Stimulated activated CD4-positive, alpha-beta T cell treated with anti-CD3 and anti-CD28 coated beads, Interleukin-12 subunit alpha, Interleukin-12 subunit beta, amount 100 ng/mL, for 24 hours (primary cell): ENCODE measurements at places on chromosomes 12 and 14.

GRCh38 chr12:32727237-32727636 lies 28.5 kb downstream of the YARS2 start:
- DNase-seq, result no peak

DNA sequence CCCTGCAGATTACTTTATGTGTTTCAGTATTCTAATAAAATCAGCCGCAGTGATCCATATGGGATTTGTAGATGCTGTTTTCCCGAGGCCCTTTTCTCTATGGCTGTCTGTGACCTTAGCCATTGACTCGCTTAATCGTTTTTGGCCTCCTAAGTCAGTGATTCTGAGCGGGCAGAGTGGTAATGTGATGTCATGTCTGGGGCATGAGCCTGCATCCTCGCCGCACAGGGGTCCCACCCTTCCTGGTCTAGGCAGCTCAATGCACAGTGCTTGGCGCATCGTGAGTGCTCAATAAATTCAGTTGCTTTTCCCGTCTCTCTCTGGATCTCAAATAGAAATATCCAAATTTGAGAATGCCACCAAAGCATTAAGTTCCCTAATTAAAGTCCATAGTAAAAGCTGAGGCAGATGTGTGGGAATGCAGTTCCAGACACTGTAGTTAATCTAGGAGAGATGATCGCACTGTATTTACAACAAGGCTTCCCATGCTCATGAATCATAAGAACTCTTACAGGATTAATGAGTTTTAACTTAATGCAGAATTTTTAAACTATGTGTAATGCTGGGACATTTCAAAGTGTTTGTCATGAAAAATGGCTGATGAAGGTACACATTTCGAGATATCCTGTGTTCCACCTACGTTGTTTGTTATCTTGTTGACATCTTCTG lies 29.3 kb downstream of the HMGA2 start:
- DNase-seq, result no peak

GRCh38 chr12:78746001-78746400 lies 118.6 kb upstream of the SYT1 start:
- no peak for DNase-seq

GRCh38 chr14:83044001-83044400 lies 1510.3 kb upstream of the SEL1L start:
- DNase-seq, result no peak

DNA sequence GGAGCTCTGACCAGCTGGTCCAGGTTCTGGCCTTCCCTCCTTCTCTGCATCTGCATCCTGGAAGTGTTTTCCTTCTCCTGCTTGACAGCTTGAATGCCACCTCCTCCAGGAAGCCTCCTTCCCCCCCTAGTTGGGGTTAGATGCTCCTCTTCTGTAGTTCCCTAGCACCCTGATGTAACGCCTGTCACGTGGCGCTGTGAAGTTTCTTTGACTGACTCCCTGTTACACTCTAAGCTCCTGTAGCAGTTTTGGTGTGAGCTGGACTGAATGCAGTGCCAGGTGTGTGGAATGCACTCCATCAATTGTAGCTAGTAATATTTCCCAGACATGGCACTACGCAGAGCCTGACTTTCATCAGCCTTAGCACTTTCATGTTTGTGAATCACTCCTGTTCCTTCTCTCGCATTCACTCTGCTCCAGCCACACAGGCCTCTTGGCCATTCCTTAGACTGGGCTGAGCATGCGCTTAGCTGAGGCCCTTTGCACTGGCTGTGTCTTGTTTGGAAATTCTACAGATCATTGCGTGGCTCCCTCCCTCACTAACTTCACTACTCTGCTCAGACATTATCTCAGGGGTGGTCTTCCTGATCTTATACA lies 2.1 kb upstream of the FAIM2 start:
- no peak for DNase-seq

GRCh38 chr14:50855558-50855957 lies 16.3 kb upstream of the ABHD12B start:
- no peak for DNase-seq

DNA sequence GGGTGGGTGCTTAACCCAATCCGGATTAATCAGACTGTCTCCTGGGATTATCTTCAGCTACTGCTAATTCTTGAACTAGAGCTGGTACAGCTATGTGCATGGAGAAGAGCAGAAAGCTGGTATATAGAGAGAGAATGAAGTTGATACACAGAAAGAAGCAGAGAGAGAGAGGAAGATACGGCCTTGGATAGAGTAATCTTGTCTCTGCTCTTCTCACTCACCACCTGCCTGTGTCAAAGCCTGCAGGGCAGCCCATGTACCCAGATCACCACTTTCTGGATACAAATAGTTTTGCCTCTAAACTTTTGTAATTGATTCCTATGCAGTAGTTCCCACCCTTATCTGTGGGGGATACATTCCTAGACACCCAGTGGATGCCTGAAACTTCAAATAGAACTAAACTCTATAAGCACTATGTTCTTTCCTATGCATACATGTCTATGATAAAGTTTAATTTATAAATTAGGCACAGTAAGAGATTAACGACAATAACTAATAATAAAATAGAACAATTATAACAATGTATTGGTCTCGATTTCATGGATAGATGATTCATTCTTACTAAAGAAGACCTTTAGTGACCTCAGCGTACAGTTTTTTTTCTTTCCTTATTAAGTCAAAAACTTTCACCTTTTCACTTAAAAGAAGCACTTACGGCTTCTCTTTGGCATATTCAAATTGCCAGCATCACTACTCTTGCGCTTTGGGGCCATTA lies 45.5 kb downstream of the YEATS4 start:
- no peak for DNase-seq

DNA sequence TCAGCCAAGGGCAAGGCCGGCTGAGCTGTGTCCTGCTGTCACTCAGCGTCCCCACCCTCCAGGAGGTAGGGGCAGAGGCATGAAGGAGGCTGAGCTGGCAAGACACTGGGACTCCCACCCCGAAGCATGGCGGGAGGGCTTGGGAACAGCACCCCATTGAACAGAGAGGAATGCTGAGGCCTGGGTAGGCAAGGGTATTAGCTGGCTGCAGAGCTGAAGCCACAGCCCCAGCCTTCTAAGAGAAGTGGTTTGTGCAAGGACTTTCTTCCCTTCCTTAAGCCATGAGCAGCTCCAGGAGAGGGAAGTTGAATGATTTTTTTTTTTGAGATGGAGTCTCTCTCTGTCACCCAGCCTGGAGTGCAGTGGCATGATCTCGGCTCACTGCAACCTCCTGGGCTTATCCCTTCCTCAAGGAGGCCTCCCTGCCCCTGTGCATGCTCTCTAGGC lies 6.6 kb upstream of the CFAP73 start:
- DNase-seq, result no peak

DNA sequence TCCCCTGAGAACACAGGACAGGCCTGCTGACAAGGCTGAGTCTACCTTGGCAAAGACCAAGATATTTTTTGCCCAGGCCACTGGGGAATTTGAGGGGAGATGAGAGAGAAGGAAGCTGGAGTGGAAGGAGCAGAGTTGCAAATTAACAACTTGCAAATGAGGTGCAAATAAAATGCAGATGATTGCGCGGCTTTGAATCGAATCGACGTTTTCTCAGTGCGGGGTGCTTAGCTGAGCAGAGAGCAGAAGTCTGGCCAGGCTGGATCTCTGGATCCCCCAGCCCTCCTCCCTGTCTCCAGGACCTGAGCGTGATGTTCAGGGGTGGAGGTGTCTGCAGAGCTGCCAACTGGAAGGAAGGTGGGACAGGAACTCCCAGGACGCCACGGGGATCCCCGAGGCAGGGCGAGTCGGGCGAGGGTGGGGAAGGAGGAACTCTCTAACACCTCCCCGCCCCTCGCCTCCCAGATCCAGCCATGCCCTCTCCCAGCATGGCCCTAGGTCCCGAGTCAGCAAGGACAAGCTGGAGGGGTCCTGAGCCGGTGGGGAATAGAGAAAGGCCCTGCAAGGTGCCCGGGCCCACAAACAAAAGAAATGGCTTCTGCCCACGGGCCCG lies 527 bp upstream of the CARMIL3 start:
- no peak for DNase-seq

GRCh38 chr12:4271717-4272423 lies 1.7 kb upstream of the CCND2 start:
- peak; percentile 86 for DNase-seq

DNA sequence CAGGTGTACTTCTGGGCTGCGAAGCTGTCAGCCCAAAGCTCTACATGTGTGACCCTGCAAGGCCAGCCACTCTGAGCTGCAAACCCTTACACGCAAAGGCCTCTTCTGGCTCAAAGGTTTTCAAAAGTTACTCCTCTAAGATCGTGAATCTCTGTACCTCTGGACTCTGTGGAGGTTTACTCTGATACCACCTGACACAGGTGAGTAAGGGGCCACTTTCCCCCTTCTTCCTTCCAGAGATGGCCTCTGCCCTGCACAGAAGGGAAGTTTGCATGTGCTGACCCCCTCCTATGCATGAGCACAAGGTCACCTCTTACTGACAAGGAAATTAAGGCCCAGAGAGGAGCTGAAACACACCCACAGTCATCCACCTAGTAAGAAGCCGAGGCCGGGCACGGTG lies 14.5 kb downstream of the ITPK1 start:
- DNase-seq, result no peak

- no peak for DNase-seq
These were observed 9.1 kb upstream of the MGAT4C start for GRCh38 chr12:86265329-86265695.

DNA sequence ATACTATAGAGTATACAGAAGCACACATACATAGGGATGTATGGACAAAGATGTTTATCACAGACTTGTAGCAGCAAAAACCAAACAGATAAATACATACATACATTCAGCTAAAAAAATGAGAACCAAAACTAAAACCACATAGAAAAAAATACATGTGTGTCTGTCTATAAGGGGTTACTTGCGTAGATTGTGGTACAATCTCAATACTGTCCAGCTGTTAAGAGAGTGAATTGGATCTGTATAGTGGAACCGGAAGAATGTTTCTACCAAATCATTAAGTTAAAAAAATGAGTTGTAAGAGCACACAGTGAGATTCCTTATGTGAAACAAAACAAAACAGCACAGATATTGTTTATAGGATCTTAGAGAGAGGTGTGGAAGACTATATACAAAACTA lies 44.2 kb upstream of the DCD start:
- DNase-seq, result no peak

DNA sequence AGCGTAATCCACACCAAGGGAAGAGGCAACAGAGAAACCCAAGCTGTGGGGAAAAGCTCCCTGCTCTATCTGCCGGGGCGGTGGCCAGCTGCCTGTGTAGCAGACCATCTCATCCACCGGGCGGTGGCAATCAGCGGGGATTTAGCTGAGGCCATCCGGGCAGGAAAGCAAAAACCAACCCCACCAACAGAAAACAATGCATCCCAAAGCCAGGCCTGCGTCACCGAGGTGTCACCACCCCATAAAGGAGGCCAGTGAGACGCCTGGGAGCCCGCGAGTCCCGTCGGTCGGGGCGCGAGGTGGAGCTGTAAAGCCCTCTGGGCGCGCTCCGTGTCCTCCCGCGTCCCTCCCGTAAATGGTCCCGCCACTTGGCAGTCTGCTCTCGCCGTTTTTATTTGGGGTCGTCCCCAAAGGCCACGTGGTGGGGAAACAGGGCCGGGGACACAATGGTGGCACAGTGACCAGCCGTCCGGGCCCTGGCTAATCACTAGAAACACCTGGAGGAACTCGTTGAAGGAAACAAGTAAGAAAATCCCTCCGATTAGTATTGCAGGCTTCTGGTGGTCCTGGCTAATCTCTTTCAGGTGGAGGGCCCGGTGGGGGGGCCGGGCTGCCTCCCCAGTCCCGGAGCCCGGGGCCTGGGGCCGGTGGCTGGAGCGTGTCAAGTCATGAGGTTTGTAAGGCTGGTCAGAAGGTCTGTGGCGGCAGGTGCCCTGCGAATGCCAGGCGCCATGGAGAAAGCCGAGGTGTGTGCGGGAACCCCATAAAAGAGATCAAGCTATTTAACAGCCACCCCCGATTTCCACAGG lies 94.7 kb upstream of the GSC start:
- no peak for DNase-seq

GRCh38 chr12:52132754-52133161 lies 53.3 kb downstream of the SMIM41 start:
- no peak for DNase-seq

GRCh38 chr12:51836041-51836826 lies 12.3 kb downstream of the FIGNL2 start:
- no peak for DNase-seq
